Esophagus squamous epithelium (tissue), 5 donors: ENCODE measurements at places on chromosomes 7 and 10. TPM values are rescaled to one million over a fixed set of nuclear protein-coding genes. Genes with fewer than 3 reads are reported as not detected.
A peak's percentile ranks its signal among the peaks of the same experiment; 100 is the strongest.

The PRLHR gene
- not detected for total RNA-seq

GRCh38 chr7:67631476-67631875, 634.8 kb downstream of the TYW1 start:
- DNase-seq, result no peak

- no peak for DNase-seq
Observed at GRCh38 chr7:80264769-80265495, 130.3 kb downstream of the GNAI1 start.

- DNase-seq, result no peak
Observed at GRCh38 chr7:16918288-16918895, 36.6 kb upstream of the AGR3 start.

- DNase-seq, result no peak
Observed at GRCh38 chr10:110609605-110610004, 34.5 kb upstream of the RBM20 start.

DNA sequence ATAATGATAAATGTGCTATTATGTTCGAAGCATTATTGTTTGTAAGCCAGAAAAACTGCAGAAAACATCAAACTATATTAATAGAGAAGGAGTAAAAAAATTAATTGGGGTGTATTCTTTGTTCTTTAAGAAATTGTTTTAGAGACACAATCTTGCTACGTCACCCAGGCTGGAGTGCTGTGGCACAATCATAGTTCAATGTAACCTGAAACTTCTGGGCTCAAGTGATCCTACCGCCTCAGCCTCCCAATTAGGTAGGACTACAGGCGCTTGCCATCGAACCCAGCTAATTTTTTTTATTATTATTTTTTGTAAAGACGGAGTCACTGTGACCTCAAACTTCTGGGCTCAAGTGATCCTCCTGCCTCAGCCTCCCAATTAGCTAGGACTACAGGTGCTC, 1138.6 kb downstream of the GATA3 start:
- no peak for DNase-seq

GRCh38 chr7:142485617-142486226, 227.9 kb upstream of the PRSS58 start:
- no peak for DNase-seq

DNA sequence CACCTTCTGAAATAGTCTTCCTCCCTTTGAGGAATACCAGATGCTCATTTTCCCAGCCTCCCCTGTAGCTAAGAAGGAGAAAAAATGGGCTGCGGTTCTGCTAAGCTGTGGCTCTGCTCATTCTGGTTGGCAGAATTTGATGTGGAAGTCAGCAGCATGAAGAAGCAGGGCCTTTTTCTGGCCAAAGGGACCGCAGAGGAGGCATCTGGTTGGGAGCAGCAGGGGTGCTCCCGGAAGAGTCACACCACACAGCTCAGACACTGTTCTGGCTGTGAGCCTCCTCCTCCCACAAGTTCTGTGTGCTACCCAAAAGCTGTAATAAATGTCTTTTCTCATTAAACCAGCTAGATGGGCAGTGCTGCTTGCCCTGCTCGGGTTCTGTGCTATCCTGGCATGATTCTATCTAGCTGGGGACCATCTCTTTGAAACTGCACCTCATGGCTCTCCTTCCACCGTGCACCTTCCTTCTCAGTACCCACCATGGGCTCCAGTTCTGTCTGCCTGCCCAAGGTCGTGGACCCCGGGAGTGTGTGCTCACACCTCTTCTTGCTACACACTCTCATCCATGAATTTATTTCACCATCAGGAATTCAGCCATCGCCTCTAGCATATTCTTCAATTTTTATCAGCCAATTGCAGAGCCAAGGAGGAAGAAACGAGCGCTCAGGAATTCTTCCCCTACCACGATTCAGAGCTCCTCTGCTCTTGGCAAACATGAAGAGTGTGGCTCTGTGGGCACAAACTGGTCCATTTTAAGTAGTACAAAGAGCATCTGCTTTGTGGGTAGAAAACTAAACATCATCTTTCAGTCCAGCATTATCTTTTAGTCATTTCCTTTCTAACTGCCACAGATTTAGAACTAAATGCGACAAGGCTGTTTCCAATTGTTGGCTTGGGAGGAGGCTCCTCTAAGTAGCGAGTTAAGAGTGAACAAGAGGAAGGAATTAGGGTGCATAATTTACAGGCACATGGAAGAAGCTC, 76.9 kb downstream of the FAM171A1 start:
- no peak for DNase-seq

- no peak for DNase-seq
Observed at GRCh38 chr10:75402486-75403143, 1.1 kb upstream of the ZNF503 start.

GRCh38 chr10:114719311-114719710, 61.2 kb upstream of the ABLIM1 start:
- no peak for DNase-seq

- no peak for DNase-seq
Observed at GRCh38 chr10:85916286-85916685, 450.3 kb downstream of the GRID1 start.

DNA sequence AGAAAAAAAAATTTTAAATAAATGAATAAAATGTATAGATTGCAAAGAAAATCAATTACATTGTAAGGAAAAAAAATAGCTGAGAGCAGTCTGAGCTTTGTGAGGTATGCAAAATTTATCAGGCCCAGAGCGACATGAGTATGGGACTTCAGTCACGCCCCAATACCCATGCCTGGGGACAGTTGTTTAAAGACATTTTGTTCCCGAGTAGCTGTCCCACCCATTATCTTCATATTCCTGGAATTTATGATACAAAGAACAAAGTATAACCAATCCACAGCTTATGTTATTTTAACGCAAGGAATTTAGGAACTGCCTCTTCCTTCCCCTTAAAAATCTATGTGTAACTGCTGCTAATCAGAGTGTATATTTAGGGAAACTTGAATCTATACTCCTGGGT, 1.6 kb upstream of the PON2 start:
- no peak for DNase-seq

DNA sequence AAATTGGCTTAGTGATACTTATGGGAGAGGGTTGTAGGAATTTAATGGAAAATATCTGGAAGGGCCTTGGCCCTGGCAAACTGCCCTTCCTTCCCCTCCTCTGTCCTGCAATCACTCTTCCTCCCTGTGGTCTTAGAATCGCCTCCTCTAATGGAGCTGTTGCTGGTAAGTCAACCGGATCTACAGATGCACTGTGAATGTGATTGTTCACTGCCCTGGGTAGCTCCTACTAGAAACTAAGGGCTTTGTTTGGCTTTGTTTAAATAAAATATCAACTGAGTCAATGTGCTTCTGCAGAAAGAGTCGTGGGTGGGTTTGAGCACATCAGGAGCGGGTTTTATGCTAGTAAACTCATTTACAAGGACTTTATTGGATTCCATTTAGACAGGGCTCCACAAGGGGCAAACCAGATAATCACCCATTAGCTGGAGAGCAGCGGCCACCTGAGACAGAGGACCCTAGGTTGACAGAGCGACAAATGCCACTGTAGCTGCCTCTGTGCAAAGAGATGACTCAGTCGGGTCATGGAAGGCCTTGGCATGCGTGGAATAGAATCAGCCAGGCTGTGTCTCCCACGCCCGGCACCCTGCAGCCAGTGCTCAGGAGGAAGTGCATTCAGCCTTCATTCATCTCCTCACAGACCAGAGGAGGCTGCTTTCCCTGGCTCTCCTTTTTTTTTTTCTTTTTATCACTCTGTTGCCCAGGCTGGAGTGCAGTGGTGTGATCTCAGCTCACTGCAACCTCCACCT, 97.9 kb downstream of the GAD2 start:
- no peak for DNase-seq

- no peak for DNase-seq
Observed at GRCh38 chr10:65846949-65847348, 1078.9 kb upstream of the LRRTM3 start.

DNA sequence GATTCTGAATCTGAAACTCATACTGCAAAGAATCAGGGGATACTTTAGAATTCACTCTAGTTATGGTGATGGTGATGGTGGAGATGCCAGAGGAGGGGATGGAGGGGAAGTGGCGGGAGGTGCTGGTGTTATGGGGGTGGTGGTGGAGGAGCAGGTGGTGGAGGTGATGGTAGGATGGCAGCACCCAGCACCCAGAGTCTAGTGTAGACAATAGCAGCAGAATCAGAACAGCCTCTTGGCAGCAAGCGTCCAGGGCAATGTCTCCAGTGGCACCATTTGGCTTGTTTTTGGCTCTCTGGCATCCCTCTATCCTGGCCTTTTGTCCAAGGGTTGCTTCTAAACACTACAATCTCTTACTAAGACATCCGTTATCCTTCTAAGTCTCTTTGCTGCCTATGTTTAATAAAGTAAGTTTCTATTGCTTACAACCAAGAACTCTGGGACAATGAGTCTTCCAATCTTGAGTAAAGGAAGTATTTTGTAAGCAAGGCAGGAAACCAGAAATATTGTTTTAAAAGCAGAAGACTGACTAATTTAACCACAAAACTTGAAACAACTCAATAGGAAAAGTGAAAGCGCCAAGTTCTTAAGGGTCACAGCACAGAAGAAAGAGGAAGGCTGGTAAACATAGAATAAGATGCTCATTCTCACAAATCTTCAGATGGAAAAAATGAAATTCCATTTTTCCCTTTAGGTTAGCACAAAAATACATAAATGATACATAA, 42.4 kb upstream of the GDF10 start:
- DNase-seq, result no peak

DNA sequence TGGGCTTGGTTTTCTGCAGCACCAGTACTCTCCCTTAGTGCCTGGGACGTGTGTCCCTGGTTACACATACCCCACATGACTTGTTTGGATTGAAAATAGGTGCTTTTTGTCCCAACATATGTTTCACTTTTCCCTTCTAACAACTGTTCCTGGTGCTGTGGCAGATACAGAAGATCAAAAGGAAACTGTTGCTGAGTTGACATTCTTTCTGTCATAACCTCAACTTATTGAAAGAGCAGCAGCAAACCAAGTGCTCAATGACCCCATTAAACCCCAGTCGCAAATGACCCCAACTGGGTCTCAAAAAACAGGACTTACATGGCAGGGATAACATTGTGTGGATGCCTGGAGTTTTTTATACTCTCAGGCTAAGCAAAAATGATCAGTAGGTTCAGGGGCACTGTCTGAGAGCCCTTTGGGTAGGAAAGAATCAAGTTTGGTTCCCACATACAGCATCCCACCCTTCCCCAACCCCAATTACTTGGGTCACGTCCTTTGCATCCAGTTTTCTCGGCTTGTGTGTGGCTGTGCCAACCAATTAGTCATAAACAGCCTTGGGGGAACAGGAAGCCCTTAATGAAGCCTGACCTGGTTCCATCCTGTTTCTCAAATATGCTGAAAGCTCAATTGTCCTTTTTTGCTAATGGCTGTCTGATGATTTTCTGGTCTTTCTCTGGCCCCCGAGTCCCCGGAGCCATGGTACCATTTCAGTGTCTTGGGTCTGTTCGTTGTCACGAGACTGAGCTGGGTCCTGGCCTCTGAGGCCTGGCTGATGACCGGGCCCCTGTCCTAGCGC, 4.9 kb downstream of the HKDC1 start:
- no peak for DNase-seq

GRCh38 chr10:44569193-44570091, 184.5 kb upstream of the CXCL12 start:
- no peak for DNase-seq

GRCh38 chr10:100185364-100186252, at the start of gene ERLIN1:
ERLIN1 (minus strand) TSS chr10:100186029; CDS start chr10:100185626, 403 bp downstream.
- DNase-seq, result peak; percentile 63

DNA sequence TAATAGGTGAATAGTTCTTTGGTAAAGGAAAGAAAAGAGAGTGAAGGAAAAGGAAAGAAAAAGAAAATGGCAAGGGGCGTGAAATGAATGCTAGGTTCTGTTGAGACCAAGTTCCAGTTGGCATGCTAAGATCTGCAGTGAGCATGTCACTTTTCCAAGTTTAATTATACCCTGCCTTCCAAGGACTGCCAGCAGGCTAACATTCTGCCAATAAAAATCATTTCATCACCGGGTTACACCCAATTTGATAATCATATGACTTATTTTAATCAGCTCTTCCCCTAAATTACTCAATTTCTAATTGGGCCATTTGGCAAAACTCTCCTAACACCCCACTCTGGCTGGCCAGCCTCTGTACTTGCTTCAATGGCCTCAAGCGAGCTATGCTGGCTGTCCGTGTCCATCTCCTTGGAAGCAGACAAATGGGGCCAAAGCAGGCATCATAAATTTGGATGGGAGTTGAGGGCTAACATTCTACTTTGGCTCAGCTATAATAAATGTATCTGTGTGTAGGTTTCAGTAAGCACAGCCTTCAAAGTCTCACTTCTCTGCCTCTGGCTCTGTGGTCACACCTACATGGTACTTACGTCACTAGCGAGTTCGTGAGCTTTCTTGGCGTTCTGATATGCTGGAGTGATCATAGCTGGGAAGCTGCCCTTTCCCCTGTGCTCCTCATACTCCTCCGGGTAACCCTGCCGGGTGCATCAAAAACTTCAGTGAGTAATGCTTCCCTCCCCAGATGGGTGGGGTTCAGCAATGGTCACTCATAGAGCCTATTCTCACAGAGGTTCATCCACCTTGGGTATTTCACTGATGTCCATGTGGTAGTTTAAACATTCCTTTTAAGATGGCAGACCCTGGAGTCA, 17.3 kb downstream of the NRAP start:
- DNase-seq, result no peak

- DNase-seq, result no peak
Observed at GRCh38 chr10:68137171-68137570, 27.9 kb downstream of the MYPN start.

DNA sequence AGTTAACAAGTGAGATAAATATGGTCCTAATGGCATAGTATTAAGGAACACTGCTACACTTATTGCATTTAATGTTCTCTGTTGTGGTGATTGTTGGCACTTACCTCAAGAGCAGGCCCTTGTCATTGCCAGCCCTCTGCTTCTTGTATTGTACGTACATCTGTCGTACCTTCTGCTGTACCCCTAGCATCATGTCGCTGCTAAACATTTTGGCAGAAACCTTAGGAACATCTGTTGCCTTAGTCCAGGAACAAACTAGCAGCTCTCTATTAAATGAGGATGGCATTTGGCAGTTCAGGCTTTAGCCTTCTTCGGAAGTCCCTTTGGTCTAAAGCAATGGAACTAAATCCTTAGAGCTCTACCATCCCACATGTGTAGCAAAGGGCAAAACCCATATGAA, 47.6 kb downstream of the PRKG1 start:
- DNase-seq, result no peak

- no peak for DNase-seq
Observed at GRCh38 chr7:88795553-88795952, at the start of gene TEX47. TEX47 (minus strand) TSS chr7:88795737; CDS start chr7:88794942, 795 bp downstream.

GRCh38 chr10:104330168-104331110, 7.8 kb downstream of the ITPRIP start:
- no peak for DNase-seq
